Articular chondrocyte of knee joint (primary cell): ENCODE measurements at places on chromosomes 1 and 21. TPM values are rescaled to one million over a fixed set of nuclear protein-coding genes. Genes with fewer than 3 reads are reported as not detected.

DHX9 gene
- total RNA-seq, result 141 and 145 TPM in 2 replicates

TNFRSF4 gene
- 0.13 TPM in 1 of 2 replicates, not detected in the other for total RNA-seq

ATAD3C gene
- under 0.01 and 0.13 TPM in 2 replicates for total RNA-seq

ALDH4A1 gene
- total RNA-seq, result 5.8 and 8.2 TPM in 2 replicates

TNFRSF14 gene
- total RNA-seq, result 20.2 and 22.0 TPM in 2 replicates

C1orf52 gene
- 13.5 and 14.6 TPM in 2 replicates for total RNA-seq

SIK1 gene
- total RNA-seq, result 1.2 and 1.4 TPM in 2 replicates

THEM5 gene
- not detected in 2 replicates for total RNA-seq

CAPN8 gene
- total RNA-seq, result not detected in 2 replicates

PLA2G2C gene
- not detected in 2 replicates for total RNA-seq

SLC16A1 gene
- total RNA-seq, result 103 and 132 TPM in 2 replicates

PAPPA2 gene
- 2.1 and 3.1 TPM in 2 replicates for total RNA-seq

BMP8A gene
- total RNA-seq, result 0.13 TPM in 1 of 2 replicates, not detected in the other

NBPF20 gene
- total RNA-seq, result 2.5 TPM in 2 replicates

SF3B4 gene
- total RNA-seq, result 16.1 and 18.6 TPM in 2 replicates

PLA2G5 gene
- total RNA-seq, result not detected in 2 replicates

GBP7 gene
- total RNA-seq, result not detected in 2 replicates

LEFTY1 gene
- total RNA-seq, result 0.22 TPM in 1 of 2 replicates, not detected in the other

NBPF6 gene
- total RNA-seq, result not detected in 2 replicates

LRRC53 gene
- total RNA-seq, result not detected in 2 replicates

ADORA3 gene
- total RNA-seq, result not detected in 2 replicates

HES3 gene
- not detected in 2 replicates for total RNA-seq

KCNA2 gene
- total RNA-seq, result under 0.01 TPM in 1 of 2 replicates, not detected in the other

VN1R5 gene
- total RNA-seq, result not detected in 2 replicates

CYP4Z1 gene
- under 0.01 TPM in 1 of 2 replicates, not detected in the other for total RNA-seq

CLCA1 gene
- not detected in 2 replicates for total RNA-seq

IQGAP3 gene
- total RNA-seq, result 17.2 and 19.9 TPM in 2 replicates

FOXO6 gene
- 0.11 and 0.13 TPM in 2 replicates for total RNA-seq

CRP gene
- not detected in 2 replicates for total RNA-seq

LRRIQ3 gene
- 0.39 and 1.5 TPM in 2 replicates for total RNA-seq

ITLN2 gene
- total RNA-seq, result not detected in 2 replicates

GBP2 gene
- total RNA-seq, result 52.9 and 60.1 TPM in 2 replicates

ENTREP3 gene
- 4.2 and 6.4 TPM in 2 replicates for total RNA-seq

LORICRIN gene
- total RNA-seq, result not detected in 2 replicates

INKA2 gene
- 0.65 and 1.5 TPM in 2 replicates for total RNA-seq

KCNH1 gene
- total RNA-seq, result 37.0 and 46.4 TPM in 2 replicates

CD101 gene
- 0.22 and 0.26 TPM in 2 replicates for total RNA-seq
